ENCODE measurements at places on chromosomes 4 and X.

DNA sequence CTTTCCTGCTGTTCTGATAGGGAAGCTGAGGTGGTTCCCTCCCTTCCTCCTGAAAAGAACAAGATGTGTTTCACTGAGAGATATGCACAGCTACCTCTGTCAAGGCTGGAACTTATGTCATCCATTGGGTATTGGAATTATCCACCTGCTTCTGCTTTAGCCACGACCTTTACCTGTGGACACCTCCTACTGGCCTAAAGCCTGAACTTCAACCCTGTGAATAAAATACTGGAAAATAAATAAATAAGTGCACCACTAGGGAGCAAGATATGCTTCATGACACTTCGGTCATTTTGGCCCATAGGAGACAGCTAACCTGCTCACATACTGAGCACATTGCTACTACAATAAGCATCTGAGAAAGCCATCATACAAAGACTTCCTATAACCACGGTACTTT lies 419.9 kb upstream of the NWD2 start:
- no peak for DNase-seq

GRCh38 chr4:94889523-94889922 lies 131.8 kb downstream of the BMPR1B start:
- DNase-seq = no peak

GRCh38 chr4:107792711-107793110 lies 32.0 kb upstream of the SGMS2 start:
- DNase-seq = no peak

- DNase-seq = no peak
These were observed 79.0 kb downstream of the AFAP1 start for GRCh38 chr4:7860600-7861163.

DNA sequence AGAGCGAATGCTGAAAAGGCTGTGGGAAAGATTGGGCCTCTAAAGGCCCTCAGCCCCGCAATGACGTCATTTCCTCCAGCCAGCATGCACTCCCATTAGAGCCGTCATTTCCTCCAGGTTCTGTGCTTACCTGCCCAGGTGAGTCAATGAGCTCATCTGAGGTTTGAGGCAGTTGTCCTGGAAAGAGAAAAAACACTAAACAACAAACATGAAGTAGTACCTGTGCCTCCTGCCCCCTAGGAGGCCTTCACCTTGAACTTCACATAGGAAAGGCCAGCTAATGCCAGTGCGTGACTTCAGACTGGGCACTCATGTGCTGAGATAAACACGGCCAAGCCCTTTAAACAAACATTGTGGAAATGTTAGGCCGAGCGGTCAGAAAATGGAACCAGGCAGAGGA lies 55.9 kb downstream of the FHDC1 start:
- no peak for DNase-seq

DNA sequence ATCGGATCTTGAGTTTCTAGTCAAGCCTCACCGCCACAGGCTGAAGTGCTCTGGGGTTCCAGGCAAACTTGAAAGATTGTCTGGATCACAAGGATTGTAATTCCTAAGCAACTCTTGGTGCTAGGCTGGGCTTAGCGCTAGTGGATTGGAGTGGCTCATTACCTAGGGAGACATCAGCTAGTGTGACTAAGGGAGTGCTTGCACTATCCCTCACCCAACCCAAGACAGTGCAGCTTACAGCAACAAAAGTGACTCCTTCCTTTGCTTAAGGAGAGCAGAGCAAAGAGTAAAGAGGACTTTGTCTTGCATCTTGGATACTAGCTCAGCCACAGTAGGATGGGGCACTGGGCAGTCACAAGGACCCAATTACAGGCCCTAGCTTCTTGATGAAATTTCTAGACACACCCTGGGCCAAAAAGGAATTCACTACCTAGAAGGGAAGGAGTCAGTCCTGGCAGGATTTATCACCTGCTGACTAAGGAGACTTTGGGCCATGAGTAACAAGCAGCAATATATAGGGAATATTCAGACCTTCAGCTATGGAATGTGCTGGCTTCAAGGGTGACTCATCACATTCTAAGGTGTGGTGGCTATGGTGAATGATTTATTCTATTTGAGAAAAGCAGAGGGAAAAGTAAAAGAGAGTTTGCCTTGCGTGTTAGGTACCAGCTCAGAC lies 1212.4 kb downstream of the PCDH18 start:
- DNase-seq = no peak

DNA sequence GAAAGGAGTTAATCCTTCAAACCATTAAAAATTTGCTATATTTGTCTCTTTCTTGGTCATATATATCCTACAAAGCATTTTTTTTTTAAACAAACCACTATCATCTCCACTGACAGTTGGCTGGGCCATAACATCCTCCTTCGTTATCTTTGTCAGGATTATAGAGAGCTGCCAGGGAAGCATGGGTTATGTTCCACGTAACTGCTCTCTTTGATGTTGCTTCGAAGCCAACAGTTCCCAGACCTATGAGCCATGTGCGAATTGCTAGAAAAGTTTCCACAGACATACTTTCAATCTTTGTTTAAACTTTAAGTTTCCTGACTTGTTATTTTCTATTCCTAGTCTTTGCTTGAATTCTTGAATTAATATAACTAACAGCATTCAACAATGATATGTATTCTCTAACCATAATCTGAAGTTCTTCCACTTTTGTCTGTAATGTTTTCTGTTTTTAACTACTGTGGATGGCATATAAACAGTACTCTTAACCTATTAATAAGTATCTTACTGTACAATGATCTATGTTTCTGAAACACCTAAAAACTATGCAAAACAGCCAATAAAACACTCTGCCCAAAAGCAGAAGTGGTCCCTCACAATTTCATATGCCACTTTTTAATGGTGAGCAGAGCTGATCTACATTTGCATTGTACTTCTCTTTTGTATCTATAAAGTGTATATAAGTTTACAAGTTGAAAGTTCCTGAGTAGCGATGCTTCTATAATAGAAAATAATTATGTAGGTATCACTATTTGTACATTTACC lies 37.9 kb downstream of the EREG start:
- no peak for DNase-seq

DNA sequence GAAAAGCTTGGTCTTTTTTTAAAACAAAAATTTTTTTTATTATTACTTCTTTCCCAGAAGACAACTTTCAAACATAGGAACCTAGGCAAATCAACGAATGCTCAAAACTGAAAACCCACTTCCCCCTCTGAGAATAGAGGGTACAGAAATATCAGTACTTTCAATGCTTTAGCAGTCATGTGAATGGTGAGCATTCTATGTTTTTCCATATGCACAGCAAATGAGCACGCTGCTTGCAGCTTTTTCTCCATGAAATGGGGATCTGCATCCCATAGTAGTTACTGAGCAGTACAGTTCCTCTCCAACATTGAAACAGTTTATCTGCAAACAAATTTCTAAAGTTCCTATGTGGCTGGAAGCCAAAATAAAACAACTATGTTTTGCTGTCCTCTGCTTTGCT lies 108.4 kb upstream of the BMP2K start:
- no peak for DNase-seq

- DNase-seq = no peak
These were observed 138.3 kb downstream of the GRIA2 start for GRCh38 chr4:157358851-157359250.

All from effector memory CD4-positive, alpha-beta T cell (primary cell).